ENCODE measurements at places on chromosomes 13 and 19. TPM values are rescaled to one million over a fixed set of nuclear protein-coding genes. Genes with fewer than 3 reads are reported as not detected.

CEACAM6 gene
- 17.5 TPM for total RNA-seq

ZNF541 gene
- total RNA-seq = not detected

S1PR2 gene
- total RNA-seq = 2.7 TPM

CYP2A7 gene
- not detected for total RNA-seq

GARIN5A gene
- 0.21 TPM for total RNA-seq

MCEMP1 gene
- not detected for total RNA-seq

NFIX gene
- 16.6 TPM for total RNA-seq

SOHLH2 gene
- 0.64 TPM for total RNA-seq

TLE6 gene
- total RNA-seq = not detected

SULT2A1 gene
- total RNA-seq = not detected

DCLK1 gene
- 2.2 TPM for total RNA-seq

MAG gene
- not detected for total RNA-seq

CYP4F22 gene
- not detected for total RNA-seq

NCAN gene
- not detected for total RNA-seq

PLPP2 gene
- 120 TPM for total RNA-seq

PEG3 gene
- total RNA-seq = 0.48 TPM

ZNF665 gene
- 2.6 TPM for total RNA-seq
